ENCODE measurements at places on chromosomes 12 and 14.

- DNase-seq, result no peak
Observed at GRCh38 chr12:18683327-18684013, 54.3 kb downstream of the PLCZ1 start.

DNA sequence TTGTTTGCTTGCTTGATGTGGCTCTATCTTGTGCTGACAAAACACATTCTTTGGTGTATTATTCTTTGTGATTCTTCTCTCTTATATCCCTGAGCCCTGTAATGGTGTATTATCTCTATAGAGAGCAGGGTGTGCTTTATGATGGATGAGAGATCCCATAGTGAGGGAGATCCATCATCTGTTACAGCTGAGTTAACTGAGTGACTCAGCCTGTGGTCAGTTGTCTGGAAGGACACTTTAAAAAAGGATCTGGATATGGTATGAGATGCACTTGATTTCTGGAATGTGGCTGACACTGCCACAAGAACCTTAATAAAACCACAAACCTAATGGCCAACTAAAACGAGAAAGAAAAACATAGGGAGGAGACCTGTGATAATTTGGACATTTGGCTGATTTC, 461.4 kb upstream of the SYT1 start:
- DNase-seq, result no peak

DNA sequence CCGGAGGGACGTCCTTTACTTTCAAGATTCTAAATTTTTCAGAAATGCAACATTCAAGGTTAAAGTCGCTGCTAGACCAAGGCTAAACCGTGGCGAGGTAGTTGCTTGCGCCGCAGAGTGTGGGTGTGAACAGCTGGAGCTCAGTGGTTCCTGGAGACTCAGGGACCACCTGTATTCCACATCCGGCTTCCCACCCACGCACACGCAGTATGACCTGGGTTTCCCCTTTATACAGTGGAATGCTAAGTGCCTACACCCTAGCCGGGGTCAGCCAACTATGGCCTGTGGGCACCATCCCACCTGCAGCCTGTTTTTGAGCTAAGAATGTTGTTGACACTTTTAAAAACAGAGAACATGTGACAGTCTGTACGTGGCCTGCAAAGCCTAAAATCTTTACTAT, 42.9 kb upstream of the TESC start:
- no peak for DNase-seq

GRCh38 chr12:2582631-2583030, 212.1 kb upstream of the FKBP4 start:
- no peak for DNase-seq

- DNase-seq, result no peak
Observed at GRCh38 chr12:97235102-97235501, 227.5 kb upstream of the RMST start.

- DNase-seq, result no peak
Observed at GRCh38 chr14:53841109-53842099, 115.2 kb downstream of the BMP4 start.

- no peak for DNase-seq
Observed at GRCh38 chr12:127455347-127456265, 811.4 kb upstream of the TMEM132C start.

DNA sequence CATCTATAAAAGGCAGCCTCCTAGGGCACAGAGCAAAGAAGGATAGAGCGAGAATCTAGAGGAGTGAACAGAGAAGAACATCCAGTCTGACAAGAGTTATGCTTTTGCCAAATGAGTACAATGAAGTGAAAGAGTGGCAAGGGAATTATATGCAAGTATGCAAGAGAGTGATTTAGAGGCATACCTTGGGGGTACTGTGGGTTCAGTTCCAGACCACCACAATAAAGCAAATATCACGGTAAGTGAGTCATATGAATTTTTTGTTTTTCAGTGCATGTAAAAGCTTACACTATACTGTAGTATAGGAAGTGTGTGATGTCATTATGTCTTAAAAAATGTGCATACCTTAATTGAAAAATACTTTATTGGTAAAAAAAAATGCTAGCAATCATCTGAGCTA, 101.4 kb downstream of the SLC38A1 start:
- no peak for DNase-seq

GRCh38 chr14:50362764-50363713, 33.6 kb downstream of the CDKL1 start:
- DNase-seq, result no peak

GRCh38 chr14:75090353-75090752, 20.9 kb downstream of the ZC2HC1C start:
- no peak for DNase-seq

DNA sequence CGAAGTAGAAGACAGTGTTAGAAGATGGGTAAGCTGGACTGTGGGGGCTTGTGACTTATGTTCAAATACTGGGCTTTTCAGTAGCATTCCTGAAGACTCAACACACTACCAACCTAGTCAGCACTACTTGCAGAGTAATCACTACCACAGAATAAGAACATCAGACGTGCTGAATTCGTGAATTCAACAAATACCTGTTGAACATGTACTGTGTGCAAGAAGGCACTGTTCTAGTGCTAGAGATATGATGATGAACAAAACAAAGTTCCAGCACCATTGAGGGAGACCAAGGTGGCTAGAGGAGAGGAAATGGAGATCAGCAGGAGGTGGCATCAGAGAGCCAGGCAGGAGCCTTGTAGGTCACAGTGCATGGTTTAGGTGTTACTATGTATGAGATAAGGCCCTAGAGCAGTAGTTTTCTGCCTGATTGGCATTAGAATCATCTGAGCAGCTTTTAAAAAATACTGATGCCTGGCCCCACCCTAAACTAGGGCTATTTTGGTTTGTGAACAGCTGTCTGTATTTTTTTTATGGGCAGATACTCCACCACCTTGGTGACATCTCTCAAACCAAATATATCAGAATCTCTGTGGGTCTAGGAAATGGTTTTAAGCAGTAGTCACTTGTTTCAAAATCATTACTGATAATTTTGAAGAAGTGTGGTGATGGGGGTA, 26.8 kb downstream of the FERMT2 start:
- DNase-seq, result no peak

DNA sequence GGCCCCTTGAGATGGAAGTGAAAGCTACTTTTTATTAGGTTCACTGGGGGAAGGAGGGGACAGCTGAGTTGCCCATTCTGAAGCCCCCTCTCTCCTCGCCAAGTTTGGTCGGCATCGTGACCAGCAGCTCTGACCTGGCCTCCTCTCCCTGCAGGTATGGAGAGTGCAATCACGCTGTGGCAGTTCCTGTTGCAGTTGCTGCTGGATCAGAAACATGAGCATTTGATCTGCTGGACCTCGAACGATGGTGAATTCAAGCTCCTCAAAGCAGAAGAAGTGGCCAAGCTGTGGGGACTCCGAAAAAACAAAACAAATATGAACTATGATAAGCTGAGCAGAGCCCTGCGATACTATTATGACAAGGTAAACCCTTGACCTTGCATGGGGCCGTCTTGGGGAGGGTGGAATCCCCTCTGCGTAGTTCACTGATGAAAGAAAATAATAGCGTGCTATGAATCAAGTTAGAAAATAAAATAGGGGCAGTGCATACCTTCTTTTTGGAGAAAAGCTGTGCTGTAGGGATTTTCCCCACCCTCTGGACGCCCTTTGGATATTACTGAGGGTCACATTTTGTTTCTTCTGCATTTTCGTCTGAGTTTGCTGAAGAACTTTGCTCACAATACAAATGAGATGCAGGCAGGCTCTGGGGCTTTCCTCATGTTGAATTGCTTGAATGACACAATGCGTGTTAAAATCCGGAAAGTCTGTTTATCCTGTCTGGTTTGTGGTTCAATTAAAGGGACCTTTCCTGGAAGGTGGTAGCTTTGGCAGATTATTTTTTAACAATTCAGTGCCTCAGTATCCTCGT, 29.4 kb downstream of the ELK3 start:
- DNase-seq, result no peak

- no peak for DNase-seq
Observed at GRCh38 chr12:57793920-57794319, 11.3 kb downstream of the TSFM start.

- DNase-seq, result no peak
Observed at GRCh38 chr14:75832621-75833297, 149.0 kb downstream of the TGFB3 start.

DNA sequence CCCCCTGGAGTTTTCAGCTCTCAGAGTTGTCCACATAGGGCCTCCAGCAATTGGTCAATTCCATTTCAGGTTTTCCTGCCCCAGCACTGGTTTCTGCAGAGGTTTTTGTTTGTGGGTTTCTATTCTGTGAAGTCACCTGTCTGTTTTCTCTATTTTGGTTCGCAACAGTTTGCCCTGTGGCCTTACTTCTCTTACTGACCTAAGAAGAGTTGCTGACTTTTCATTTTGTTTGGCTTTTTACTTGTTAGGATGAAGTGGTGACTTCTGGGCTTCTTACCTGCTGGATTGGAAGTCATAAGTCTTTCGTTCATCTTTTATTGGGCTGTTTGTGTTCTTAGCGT, 196.4 kb upstream of the PARP11 start:
- no peak for DNase-seq

DNA sequence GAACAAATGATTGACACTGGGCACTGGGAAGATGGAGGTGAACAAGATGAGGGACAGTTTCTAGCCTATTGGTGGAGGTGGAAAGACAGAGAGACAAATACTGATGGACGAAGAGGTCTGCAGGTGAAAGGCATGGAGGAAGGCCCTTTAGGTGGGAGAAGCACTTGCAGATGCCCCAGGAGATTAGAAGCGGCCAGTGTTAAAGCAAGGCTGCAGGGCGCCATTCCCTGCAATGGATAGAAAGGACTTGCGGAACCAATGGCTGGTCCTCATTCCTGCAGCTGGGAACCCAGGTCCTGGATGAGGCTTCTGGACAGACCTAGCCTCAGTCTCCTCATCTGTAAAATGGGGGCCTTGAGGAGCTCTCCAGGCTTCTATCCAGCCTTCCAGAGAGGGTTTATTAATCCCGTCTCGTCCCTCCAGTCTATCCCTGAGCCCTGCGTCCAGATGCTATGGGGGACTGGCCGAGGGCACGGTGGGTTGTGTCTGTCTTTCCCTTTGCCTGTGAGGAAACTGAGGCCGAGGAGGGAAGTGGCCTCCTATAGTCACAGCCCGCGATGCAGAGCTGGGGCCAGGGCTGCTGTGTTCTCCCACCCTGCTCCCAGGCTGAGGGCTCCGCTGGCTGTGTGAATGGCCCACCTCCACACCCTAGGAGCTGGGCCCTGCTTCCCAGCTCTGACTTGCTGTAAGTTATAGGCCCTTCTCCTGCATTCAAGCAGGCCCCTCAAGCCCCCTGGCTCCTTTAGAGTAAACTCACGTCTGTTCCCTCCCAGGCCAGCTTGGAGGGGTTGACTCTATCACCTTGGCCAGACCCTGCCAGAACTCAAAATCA, 33.0 kb downstream of the CYP46A1 start:
- no peak for DNase-seq
